ENCODE measurements at places on chromosomes 11 and 22.

GRCh38 chr11:83922318-83922717 is 636.2 kb upstream of the CCDC90B start:
- no peak for DNase-seq

GRCh38 chr22:49587987-49588386 is 239.7 kb downstream of the BRD1 start:
- DNase-seq = no peak

DNA sequence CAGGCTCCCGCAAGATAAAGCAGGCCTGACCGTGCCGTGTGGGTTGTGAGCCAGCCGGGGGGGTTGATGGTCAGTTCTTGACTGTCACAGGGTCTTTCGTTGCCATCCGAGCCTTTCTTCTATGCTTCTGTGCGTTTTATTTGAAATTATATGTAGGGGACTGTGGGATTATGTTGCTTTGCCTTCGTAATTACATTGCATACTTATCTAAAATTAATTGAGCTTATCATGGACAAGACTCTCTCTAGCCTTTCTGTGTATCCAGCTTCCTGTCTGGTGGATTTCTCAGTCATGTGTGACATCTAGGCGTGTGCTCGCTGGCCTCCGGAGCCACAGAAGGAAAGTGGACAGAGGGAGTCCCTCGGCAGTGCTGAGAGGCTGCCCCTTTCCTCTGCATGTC is 93.2 kb downstream of the TBC1D22A start:
- DNase-seq = no peak

DNA sequence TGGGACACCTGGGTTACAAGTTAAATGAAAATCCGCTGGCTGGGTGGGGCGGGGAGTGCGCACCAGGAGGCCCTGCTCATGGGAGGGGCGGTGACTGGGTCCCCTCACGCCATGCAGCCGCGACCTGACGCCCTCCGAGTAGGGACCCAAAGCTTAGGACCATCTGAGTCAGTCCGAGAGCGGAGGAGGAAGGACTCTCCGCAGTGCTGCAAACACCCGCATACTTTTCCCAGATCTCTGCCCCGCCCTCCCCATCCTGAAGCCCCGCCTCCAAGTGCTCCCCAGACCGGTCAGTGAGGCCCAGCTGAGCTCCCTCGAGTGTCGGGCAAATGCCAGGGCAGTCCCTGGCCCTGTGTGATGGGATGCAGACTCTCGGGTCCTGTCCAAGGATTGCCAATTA is 6.6 kb upstream of the FLI1 start:
- DNase-seq = no peak

DNA sequence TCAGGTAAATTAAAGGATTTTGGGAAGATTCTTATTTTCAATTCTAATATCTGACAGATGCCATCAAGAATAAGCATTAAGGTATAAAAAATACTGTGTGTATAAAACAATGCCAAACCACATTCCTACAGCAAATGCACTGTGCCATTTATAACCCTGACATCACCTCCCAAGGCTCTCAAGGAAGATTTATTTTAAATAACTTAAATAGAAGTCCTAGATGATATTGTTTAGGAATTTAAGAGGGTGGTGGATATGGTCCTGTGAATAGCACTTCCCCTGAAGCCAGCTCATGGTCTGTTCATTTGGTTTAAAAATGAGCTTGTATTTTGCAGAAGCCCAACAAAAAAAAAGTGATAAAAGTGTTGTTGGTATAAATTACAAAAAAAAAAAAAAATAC is 32.1 kb downstream of the PPIL2 start:
- DNase-seq = no peak

Data from NCI-H446 treated with DMSO at 0.1 percent for 48 hours (cell line).